Right renal pelvis (tissue), 4 donors: ENCODE measurements at places on chromosomes 1 and 21. TPM values are rescaled to one million over a fixed set of nuclear protein-coding genes. Genes with fewer than 3 reads are reported as not detected.

The COL24A1 gene
- 2.2 TPM for polyA plus RNA-seq

- DNase-seq = no peak
These were observed 19.3 kb upstream of the TRABD2B start for GRCh38 chr1:48016515-48016914.

- DNase-seq = no peak
These were observed 235.3 kb upstream of the NRIP1 start for GRCh38 chr21:15300131-15300530.

The CCDC30 gene
- 16.1 TPM for polyA plus RNA-seq

DNA sequence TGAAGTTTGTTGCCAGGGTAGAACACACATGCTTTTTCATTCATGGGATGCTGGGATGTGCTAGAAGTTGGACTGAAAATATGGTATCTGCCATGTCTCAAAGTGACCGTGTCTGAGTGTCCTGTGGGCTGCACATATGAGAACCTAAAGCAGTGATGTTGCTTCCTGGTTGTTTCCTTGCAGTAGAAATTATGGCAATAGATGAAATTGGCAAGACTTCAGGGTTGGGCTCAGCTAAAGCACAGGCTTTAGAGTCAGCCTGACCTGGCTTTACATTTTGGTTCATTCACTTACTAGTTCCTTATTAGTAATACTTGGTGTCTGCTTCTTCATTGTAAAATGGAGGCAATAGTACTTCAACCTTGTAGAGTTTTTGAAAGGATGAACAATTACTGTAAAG is 2.2 kb downstream of the LAMC2 start:
- DNase-seq = no peak

GRCh38 chr21:42258150-42258884 is 39.4 kb downstream of the ABCG1 start:
- no peak for DNase-seq

The KCNQ4 gene
- polyA plus RNA-seq = 2.3 TPM

DNA sequence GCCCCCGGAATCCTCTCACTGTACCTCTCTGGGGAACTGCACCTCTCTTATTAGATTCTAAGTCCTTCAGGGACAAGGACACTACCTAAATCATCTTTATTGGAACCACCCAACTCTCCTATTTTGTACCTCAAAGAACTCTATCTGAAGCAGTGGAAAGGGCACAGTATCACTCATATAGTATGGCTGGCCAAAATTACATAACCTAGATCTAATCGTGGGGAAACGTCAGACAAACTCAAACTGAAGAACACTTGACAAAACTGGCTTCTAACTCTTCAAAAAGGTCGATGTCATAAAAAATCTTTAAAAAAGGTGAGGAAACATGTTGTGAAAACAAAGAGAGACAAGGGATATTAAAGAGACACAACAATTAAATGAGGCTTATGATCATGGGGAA is 210.0 kb downstream of the SLC45A1 start:
- DNase-seq = no peak
